A549 treated with CORT108297 at 1 μM for 4 hours (cell line): ENCODE measurements at places on chromosomes 3 and 15. TPM values are rescaled to one million over a fixed set of nuclear protein-coding genes. Genes with fewer than 3 reads are reported as not detected.

The ZNF80 gene
- not detected in 5 replicates for total RNA-seq

The FMN1 gene
- 0.21 to 0.33 TPM (median 0.25 TPM) in 5 replicates for total RNA-seq

The CPA3 gene
- total RNA-seq = not detected in 5 replicates

The TNNC1 gene
- 0.92 to 1.5 TPM (median 1.2 TPM) in 5 replicates for total RNA-seq

The FAM81A gene
- total RNA-seq = 12.1 to 14.6 TPM (median 12.8 TPM) in 5 replicates

The EPHB1 gene
- total RNA-seq = 0.02 to 0.09 TPM (median 0.06 TPM) in 4 of 5 replicates, not detected in the other

The GRIP2 gene
- total RNA-seq = 1.1 to 2.2 TPM (median 1.9 TPM) in 5 replicates

The RTP4 gene
- not detected in 5 replicates for total RNA-seq

The RTP1 gene
- total RNA-seq = not detected in 5 replicates

The GOLGA8T gene
- 0.90 to 1.8 TPM (median 1.7 TPM) in 5 replicates for total RNA-seq

The ZBED2 gene
- 0.15 to 0.43 TPM (median 0.32 TPM) in 5 replicates for total RNA-seq

The BFSP2 gene
- total RNA-seq = not detected in 5 replicates

The SPTSSB gene
- 0.07 TPM in 1 of 5 replicates, not detected in the others for total RNA-seq

The ATP13A5 gene
- total RNA-seq = not detected in 5 replicates

The THRB gene
- total RNA-seq = 1.1 to 1.7 TPM (median 1.2 TPM) in 5 replicates

The FANCD2OS gene
- total RNA-seq = not detected in 5 replicates

The CAMKV gene
- 0.17 to 0.40 TPM (median 0.37 TPM) in 5 replicates for total RNA-seq

The GOLGA6B gene
- 0.05 TPM in 1 of 5 replicates, not detected in the others for total RNA-seq

The MST1R gene
- total RNA-seq = 6.9 to 9.5 TPM (median 8.7 TPM) in 5 replicates

The PRR20G gene
- 0.13 to 0.19 TPM (median 0.17 TPM) in 3 of 5 replicates, not detected in the others for total RNA-seq

The RAB6B gene
- total RNA-seq = 0.96 to 2.7 TPM (median 2.0 TPM) in 5 replicates

The GOLGA8M gene
- not detected in 5 replicates for total RNA-seq

The NCBP2 gene
- total RNA-seq = 44.5 to 53.4 TPM (median 45.6 TPM) in 5 replicates

The GADL1 gene
- total RNA-seq = not detected in 5 replicates

The GRK7 gene
- not detected in 5 replicates for total RNA-seq

The GOLGA6A gene
- total RNA-seq = 0.05 to 0.10 TPM (median 0.06 TPM) in 4 of 5 replicates, not detected in the other

The STRC gene
- 0.06 to 0.16 TPM (median 0.07 TPM) in 3 of 5 replicates, not detected in the others for total RNA-seq

The ZBTB47 gene
- 4.9 to 7.4 TPM (median 6.5 TPM) in 5 replicates for total RNA-seq

The ISLR2 gene
- total RNA-seq = 0.14 to 0.37 TPM (median 0.15 TPM) in 5 replicates

The MEGF11 gene
- 0.20 to 0.74 TPM (median 0.46 TPM) in 5 replicates for total RNA-seq

The SCAANT1 gene
- not detected in 5 replicates for total RNA-seq

The DLEC1 gene
- total RNA-seq = 0.03 to 0.06 TPM (median 0.05 TPM) in 4 of 5 replicates, not detected in the other

The GPR171 gene
- total RNA-seq = not detected in 5 replicates

The WDR49 gene
- not detected in 5 replicates for total RNA-seq

The GPR149 gene
- not detected in 5 replicates for total RNA-seq

The UNC13C gene
- not detected in 5 replicates for total RNA-seq

The RBP2 gene
- not detected in 5 replicates for total RNA-seq

The CYP1A1 gene
- 1.3 to 2.5 TPM (median 2.0 TPM) in 5 replicates for total RNA-seq

The SH2D7 gene
- total RNA-seq = not detected in 5 replicates

The CD47 gene
- total RNA-seq = 35.2 to 44.2 TPM (median 40.0 TPM) in 5 replicates

The PCCB gene
- 26.1 to 30.4 TPM (median 28.7 TPM) in 5 replicates for total RNA-seq

The CHRM5 gene
- 0.02 TPM in 3 of 5 replicates, not detected in the others for total RNA-seq

The GP9 gene
- not detected in 5 replicates for total RNA-seq

The ZDHHC23 gene
- 3.4 to 4.4 TPM (median 3.6 TPM) in 5 replicates for total RNA-seq

The TNFSF10 gene
- total RNA-seq = 0.09 to 0.22 TPM (median 0.14 TPM) in 5 replicates

The HHLA2 gene
- 0.04 to 0.13 TPM (median 0.08 TPM) in 3 of 5 replicates, not detected in the others for total RNA-seq

The ADGRG7 gene
- total RNA-seq = not detected in 5 replicates

The ITPKA gene
- 1.3 to 2.5 TPM (median 2.0 TPM) in 5 replicates for total RNA-seq

The HCN4 gene
- total RNA-seq = 0.22 to 0.35 TPM (median 0.32 TPM) in 5 replicates

The ITGA11 gene
- 2.4 to 7.8 TPM (median 5.0 TPM) in 5 replicates for total RNA-seq

The ACTC1 gene
- total RNA-seq = 0.13 to 0.38 TPM (median 0.24 TPM) in 5 replicates

The SQOR gene
- 70.1 to 75.4 TPM (median 73.4 TPM) in 5 replicates for total RNA-seq

The OR4M2 gene
- total RNA-seq = not detected in 5 replicates

The CD96 gene
- total RNA-seq = 0.02 TPM in 1 of 5 replicates, not detected in the others

The B3GALNT1 gene
- total RNA-seq = 0.05 to 0.12 TPM (median 0.08 TPM) in 4 of 5 replicates, not detected in the other
